Suprapubic skin (tissue), 4 donors: ENCODE measurements at places on chromosomes 5 and 9.

GRCh38 chr9:693201-694091 lies 148.1 kb upstream of the DMRT1 start:
- no peak for DNase-seq

- no peak for DNase-seq
These were observed 106.0 kb downstream of the CWC27 start for GRCh38 chr5:64874753-64875152.

- DNase-seq, result no peak
These were observed 651 bp downstream of the TRIM23 start for GRCh38 chr5:65623482-65623881.

- no peak for DNase-seq
These were observed 137.3 kb upstream of the KLF9 start for GRCh38 chr9:70551801-70552200.

GRCh38 chr9:77563174-77563573 lies 84.9 kb downstream of the GNA14 start:
- no peak for DNase-seq

DNA sequence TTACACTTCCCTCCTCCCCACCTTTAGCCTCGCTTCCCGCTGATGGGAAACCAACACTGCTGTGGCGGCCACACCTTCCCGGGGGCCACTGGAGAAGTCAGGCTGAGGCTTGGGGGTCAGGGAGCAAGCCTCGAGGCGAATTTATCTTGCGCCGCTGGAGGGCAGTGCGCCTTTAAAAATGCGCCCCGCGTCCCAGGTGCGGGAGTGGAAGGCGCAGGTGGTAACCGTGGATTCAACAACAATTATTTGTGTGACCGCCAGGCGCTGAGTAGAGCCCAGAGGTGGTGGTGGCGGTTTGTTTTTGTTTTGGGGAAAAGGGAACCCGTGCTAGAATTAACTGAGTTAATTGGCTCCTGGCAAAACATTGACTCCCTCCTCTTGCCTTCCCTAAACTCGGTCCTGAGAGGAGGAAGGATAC lies 1.1 kb downstream of the CFAP77 start:
- DNase-seq, result no peak

DNA sequence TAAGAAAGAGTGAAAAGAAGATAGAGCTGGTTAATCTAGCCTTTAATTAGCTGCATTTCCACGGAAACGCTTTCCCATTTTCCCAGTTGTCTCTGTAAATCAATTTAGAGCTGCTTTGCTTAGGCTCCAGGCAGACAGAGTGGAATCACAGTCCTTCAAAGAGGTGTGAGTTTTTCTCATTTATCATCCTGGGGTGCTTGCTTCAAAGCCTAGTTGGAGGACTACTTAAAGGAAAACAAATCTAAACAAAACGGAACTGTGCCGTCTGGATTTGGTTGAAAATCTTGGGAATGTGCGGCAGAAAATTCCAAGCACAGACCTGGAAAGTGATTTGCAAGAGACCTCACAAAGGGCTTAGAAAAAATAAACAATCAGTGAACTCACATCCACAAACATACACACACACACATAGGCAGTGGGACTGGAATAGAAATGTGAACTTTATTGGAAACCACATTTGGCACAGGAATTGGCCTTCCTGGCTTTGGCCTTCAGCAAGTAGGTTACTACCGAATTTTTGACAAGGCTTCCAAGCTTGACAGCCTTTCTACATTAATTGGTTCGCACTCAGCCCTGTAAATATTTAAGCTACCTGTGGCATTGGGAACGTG lies 235.2 kb upstream of the SLC24A2 start:
- DNase-seq, result no peak

DNA sequence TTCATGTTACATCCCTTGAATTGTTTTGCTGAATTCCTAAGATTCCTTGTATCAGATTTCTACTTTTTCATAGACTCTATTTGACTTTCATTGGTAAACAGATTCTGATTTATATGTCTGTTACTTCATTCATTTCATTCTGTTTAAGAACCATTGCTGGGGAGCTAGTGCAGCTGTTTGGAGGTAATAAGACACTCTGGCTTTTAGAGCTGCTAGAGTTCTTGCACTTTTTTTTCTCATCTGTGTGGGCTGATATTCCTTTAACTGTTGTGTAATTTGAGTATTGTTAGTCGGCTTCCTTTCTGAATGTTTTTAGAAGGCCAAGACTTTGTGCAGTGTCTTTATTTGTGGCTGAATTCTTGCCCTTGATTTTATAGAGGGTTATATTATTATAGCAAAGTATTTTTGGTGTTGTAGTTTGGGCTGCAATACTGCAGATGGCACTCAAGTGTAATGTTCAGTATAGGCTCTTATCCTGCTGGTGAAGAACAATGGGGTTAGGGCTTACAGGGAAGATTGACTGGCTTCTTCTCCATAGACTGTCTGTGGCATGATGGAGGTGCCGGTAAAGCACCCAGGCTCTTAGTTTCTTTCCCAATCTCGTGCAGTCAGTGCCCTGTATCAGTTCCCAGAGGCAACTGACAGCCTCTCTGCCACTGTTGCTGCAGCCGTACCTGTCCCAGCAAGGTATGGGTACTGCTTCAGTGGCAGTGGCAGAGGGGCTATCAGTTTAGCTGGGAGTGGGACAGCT lies 162.2 kb downstream of the OXCT1 start:
- no peak for DNase-seq

DNA sequence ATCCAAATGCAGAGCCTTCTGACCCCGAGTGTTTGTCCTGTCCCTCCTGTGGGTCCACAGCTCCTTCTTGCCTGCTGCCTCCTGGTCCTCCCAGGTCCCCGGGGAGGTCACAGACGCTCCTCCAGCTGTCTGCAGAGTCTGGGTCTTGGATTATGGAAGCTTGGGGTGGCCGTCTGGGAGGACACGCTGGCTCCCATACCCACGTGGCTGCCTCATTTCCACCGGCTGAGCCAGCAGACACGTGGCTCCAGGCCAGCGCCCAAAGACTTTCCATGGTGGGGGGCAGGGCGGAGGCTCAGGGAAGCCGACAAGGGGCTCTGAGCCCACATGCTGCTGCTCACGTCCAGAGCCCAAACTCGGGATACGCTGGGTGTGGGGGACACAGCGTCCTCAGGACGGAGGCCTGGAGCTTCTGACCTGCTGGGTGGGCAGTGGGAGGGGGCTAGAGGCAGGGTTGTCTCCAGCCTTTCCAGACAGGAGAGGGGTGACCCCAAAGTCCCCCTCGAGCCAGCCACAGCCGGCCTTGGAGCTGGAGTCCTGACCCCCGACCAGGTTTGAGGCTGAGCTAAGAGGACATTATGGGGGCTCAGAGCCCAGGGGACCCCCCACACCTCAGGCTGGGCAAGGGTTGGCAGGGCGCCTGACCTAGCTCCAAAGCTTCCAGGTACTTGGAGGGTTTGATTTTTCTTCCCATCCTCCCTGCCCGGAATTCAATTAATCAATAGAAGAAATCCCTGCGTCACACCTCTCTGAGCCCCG lies 24.2 kb upstream of the RNU6ATAC start:
- DNase-seq, result peak; percentile 57

- peak; percentile 67 for DNase-seq
These were observed 218.4 kb downstream of the CACNA1B start for GRCh38 chr9:138095813-138096518.

- DNase-seq, result no peak
These were observed 58.3 kb downstream of the MFAP3 start for GRCh38 chr5:154097031-154097430.

- DNase-seq, result no peak
These were observed 95.8 kb downstream of the LMNB1 start for GRCh38 chr5:126872561-126873354.

- no peak for DNase-seq
These were observed at the start of gene PSD2 for GRCh38 chr5:139795074-139796001. Gene PSD2, plus strand, starts transcription at chr5:139795808. Its CDS starts 13,633 bp downstream, at chr5:139809441.

DNA sequence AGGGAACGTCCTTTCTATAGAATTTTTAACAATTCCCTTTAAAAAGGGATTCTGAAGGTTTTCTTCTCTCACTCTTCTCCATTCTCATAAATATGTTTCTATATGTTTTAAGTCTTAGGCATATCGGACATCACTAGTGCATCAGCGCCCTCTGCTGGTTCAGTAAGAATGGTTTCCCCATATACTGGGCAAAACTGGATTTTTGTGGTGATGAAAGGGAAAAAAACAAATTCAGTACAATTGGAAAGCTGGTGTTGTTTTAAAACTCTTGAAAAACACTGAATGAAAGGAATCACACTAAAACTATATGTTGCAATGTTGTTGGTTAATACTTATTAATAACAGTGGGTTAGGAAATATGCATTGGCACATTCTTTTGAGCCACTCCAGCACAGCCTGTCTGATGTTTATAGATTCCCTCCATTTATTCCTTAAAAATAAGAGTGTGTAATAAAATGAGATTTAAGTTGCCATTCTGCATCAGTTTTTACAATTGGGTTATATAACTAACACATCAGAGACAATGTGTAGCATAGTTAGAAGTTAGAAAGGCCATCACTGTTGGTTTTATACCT lies 15.8 kb downstream of the CWC27 start:
- peak; percentile 75 for DNase-seq

- DNase-seq, result peak; percentile 78
These were observed 1.4 kb downstream of the LRSAM1 start for GRCh38 chr9:127452691-127453090.
